ENCODE measurements at places on chromosomes 16 and 17.

DNA sequence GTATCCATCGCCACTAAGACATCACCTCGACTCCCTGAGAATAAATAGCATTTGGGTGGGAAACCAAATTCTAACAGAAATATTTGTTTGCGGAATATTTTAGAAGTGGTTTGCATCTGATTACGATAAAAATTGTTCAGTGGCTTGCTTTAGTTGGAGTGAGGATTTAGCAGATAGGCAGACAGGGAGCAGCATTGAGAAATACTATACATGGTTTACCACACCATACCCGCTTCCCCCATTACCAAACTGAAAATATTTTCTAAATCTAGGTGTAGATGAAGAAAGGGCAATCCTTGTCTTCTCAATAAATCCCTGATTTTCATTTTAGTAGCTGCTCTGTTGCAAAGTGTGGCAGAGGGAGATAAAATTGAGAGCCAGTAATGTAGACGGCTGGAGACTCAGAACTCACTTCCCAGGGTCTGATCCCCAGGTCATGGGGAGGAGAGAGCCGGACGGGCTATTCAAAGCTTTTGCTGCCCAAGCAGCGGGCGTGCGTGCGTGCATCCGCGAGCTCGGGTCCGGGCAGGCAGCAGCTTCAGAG lies 808 bp upstream of the BAHCC1 start:
- no peak for DNase-seq

DNA sequence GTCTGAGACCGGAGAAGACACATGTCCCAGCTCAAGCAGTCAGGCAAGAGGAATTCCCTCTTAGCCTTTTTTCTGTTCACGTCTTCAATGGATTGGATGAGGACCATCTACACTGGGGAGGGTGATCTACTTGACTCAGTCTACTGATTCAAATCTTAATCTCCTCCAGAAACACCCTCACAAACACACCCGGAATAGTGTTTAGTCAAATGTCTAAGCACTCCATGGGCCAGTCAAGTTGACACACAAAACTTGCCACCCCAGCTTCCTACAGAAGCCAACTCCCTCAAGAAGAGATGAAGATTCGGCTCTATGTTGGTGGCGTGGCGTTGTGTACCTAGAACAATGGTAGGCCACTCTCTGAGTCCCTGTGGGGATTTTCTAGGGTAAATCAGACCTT lies 22.5 kb upstream of the NKD1 start:
- DNase-seq = no peak

DNA sequence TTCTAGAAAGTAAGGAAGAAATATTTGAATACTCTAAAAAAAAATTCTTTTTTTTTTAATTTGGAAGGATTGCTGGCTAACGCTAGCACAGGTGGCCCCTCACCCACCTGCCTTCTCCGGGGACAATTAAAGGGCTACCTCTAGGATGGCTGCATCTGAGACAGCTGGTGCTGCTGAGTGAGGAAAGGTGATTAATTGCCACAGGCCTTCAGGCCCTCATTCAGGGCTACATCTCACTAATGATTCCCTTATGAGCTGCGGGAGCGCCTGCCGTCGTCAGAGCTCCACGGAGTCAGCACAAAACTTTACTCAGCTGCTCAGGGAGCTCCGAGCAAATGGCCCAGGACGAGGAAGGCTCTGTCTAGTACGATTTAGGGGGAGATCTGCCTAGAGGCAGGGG lies 27.0 kb upstream of the AKTIP start:
- no peak for DNase-seq

- DNase-seq = no peak
Measured at GRCh38 chr17:78986649-78987328, 7.1 kb upstream of the LGALS3BP start.

Data from CD4-positive, alpha-beta T cell treated with Interleukin-6 at 100 ng/mL for 8 hours (primary cell).